ENCODE measurements at places on chromosomes 1 and 21. TPM values are rescaled to one million over a fixed set of nuclear protein-coding genes. Genes with fewer than 3 reads are reported as not detected.

Gene FBLIM1
- total RNA-seq: 507 TPM

Gene RGS1
- total RNA-seq: 26.8 TPM

Gene CRP
- total RNA-seq: 0.32 TPM

Gene EPHA2
- 25.2 TPM for total RNA-seq

Gene ETV3L
- total RNA-seq: not detected

Gene FCRL3
- total RNA-seq: 0.99 TPM

Gene CR1
- 9.9 TPM for total RNA-seq

Gene QSOX1
- total RNA-seq: 95.1 TPM

- DNase-seq: peak; percentile 92
Observed at GRCh38 chr1:154972517-154973343, 1.8 kb upstream of the CKS1B start.

- DNase-seq: no peak
Observed at GRCh38 chr1:23868557-23869016, 497 bp upstream of the FUCA1 start.

DNA sequence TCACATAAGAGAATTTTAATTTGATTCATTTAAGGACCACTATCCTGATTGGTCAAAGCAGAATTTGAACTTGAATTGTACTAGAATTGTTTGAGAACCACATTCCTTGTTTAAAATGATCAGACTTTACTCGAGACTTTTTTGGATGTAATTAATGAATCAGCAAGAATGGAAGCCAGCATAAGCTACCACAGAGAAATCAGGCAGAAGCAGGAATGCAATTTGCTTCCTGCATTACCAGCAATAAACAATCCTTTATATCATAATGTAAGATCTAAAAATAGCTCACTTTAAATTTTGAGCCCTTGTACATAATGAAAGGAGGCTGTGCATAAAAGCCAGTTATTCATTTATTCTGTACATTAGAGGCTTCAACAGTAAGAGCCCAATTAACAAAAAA, 119.8 kb upstream of the BACE2 start:
- no peak for DNase-seq

DNA sequence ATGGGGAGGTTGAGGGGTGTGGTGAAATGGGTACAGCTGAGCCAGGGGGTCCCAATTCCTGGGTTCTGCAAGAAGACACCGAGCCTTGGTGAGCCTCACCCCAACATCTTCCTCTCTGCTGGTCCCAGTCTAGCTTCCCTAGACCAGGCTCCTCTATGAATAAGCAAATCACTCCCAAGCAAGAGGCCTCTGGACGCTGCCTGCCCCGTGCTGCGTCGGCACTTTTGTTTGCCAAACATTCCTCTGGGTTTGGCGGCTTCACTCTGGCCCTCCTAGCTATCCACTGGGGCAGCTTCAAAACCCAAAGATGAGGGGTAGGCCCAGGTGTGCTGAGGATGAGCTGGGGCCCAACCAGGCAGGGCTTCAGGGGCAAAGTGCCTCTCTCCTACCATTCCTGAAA, 137.1 kb upstream of the CD34 start:
- DNase-seq: peak; percentile 80

DNA sequence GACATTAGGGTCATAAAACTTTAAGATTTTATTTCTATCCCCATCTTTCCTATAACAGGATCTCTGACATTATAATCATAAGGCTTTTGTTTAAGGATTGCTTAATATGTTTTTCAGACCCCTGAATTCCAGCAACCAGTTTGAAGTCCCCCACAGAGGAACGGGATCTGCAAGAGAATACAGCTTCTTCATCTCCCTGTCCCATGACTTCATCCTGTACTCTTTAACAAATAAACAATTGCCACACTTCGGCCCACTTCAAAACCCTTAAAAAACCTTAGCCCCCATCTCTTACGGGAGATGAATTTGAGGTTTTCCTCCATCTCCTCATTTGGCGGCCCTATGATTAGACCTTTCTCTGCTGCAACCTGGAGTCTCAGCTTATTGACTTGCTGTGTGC, 35.8 kb downstream of the TESK2 start:
- DNase-seq: no peak

GRCh38 chr21:38365521-38365920, 108.7 kb downstream of the KCNJ15 start:
- DNase-seq: no peak

- DNase-seq: no peak
Observed at GRCh38 chr1:94416901-94417727, 1.1 kb upstream of the ABCD3 start.

DNA sequence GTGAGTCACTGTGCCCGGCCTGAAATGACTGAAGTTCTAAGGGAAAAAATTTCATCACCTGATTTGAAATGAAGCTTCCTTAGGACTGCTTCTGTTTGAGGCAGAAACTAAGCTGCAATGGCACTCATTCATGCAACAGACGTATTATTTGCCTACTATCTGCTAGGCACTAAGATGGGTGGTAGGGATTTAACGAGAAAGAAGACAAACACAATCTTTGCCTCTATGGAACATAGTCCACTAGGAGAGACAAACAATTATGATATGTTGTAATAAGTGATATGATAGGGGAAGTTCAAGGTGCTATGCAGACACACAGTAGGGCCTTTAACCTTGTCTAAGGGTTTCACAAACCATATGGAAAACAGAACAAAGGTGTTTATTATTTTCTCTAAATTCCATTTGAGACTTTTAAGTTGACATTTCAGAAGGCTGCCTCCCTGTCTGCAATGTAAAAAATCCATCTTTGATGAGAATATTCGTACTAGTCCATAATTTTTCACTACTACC, 11.3 kb downstream of the LIX1L start:
- DNase-seq: no peak

GRCh38 chr1:159940006-159940620, 5.3 kb downstream of the IGSF9 start:
- DNase-seq: peak; percentile 51

DNA sequence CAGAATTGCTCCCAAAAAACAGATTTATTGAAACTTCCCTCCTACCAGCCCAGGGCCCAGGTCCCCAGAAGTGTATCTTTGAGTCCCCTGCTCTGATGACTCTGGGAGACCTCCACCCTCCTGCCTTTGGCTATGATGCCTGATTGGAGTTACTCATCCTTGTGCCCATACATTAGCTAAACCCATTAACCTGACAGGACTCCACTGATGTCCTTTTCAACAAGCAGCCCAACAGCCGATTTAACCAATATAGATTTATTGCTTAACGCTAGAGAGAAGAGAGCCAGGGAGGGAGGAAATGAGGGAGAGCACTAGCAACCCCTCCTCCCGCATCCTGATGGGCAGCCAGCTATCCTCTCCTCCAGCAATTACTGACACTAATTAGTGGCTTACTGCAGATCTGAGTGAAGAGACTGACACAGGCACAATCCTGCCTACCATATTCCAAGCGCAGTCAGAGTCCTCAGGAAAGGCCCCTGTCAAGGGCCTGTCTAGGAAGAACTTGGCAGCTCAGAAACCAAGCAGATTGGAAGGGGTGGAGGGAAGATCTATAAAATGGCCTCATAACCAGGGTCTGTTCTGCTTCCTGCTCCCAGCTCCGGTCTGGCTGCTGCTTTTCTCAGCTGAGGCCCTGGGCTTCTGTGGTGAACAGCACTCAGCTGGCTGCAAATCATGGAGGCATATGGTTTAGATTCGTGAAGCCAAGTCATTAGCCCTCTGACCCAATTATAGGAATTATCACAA, 484.5 kb upstream of the DAB1 start:
- no peak for DNase-seq

- no peak for DNase-seq
Observed at GRCh38 chr1:67427947-67428346, 2.3 kb downstream of the SERBP1 start.

DNA sequence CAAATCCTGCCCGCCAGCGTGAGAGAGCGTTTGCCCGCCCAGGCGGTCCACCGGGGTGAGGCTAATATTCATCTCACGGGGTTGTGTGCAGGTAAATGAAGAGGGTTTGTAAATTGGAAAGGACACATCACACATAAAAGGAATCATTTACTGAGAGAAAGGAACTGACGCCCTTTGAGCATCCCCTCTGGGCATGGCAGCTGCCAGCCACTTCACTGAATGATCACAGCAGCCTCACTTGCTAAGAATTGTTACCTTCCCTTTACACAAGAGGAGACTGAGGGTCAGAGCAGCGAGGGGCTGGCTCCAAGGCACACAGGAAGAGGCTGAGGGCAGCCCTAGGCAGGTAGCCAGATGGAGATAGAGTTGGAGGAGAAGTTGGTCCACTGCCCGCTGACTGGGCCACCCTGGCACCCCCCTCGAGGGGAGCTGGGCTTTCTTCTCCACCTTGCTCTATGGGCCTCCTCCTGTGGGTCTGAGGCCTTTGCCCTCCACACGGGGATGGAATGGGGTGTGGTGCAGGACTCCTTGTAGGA, 96.0 kb downstream of the FOXD2 start:
- peak; percentile 56 for DNase-seq

DNA sequence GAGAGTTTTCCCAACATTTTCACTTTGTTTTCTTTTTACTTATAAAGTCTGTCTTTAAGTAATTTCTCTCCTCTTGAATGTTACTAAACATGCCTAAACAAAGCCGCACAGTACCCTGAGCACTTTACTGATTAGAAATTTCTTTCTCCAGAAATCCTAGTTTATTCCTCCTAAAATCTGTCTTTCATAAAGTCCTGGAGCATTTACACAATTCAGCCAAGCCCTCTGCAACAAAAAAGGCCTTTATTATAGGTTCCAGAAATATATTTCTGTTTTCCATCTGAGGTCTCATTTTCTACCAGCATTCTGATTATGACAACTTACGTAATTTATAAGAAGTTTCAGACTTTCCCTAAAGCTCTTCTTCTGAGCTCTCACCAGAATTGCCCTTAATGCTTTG, 549.5 kb upstream of the OLFM3 start:
- DNase-seq: no peak

- DNase-seq: no peak
Observed at GRCh38 chr1:24694380-24694843, 50.8 kb upstream of the CLIC4 start.

GRCh38 chr1:116290085-116290705, 82.8 kb upstream of the ATP1A1 start:
- DNase-seq: no peak

- DNase-seq: peak; percentile 76
Observed at GRCh38 chr1:228059634-228060457, 22.7 kb upstream of the ARF1 start.

- DNase-seq: no peak
Observed at GRCh38 chr1:208089149-208089548, 155.0 kb downstream of the PLXNA2 start.

DNA sequence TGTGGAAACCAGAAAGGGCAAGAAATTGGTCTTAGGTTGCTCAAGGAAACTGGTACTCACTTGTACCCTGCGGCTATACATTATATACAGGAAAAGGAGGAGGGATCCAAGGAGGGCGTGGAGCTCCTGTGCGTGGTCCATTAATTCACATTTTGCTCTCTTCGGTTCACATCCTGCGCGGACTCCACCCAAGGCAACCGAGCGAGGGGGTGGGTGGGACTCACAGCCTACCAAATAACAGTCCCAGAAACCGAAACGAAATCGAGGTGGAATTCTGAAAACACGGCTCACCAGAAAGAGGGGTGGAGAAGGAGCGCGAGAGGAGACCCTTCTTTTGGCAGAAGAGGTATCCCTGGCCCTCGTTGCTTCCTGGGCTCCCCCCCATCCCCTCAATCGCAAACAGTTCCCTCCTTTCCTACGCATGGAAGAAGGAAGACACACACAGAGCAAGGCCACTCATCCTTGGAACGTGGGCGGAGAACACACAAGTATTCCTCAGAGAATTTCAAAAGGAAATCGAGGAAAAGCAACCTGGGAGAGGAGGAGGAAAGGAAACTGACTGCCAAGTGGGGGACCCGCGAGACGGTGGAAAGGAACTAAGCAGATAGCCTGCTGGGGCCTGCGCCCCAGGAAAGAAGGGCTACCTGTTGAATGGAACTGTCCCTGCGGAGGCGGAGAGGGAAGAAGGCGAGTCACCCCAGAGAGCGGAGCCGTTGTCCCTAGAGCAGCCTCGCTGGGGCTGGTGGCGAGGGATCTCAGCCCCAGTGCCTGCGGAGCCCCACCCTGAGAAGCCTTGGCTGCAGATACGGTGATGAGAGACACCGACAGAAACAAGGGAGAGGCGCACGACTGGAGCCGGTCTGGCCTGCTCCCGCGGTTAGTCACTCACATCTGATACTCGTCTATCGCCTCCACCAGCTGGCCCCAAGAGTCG, 705 bp downstream of the AIDA start:
- peak; percentile 85 for DNase-seq

DNA sequence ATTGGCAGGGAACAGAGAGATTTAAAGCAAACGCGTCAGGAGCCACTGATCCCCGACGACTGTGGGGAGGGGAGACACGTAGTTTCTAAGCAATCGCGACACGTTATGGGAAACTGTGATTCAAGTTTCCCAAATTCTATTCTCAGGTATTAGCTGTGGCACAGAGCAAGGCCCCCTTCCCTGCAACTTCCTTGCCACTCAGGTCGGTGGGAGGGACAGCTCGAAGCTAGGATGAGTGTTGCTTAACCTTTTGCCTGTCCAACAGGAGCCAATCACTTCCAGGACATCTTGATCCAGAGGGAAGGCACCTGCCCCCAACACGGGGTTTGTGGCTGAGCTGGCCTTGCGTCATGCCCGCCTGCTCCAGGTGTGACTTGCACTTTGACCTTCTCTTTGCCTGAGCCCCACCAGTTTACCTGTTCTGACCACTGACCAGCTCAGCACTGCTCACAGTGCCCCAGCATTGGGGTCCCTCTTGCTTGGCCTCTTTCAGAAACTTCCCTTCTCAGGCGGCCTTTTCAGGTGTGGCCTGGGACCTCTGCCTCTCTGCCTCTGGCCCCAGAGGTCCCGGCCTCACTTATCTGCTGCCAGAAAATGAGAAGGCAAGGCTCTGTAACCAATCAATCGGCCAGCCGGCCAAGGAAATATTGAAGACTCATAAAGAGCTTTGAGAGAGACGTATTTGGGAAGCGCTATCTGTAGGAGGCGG, 24.6 kb downstream of the TEX35 start:
- DNase-seq: no peak

- DNase-seq: no peak
Observed at GRCh38 chr21:43578677-43579303, 80.5 kb downstream of the HSF2BP start.

GRCh38 chr1:171800342-171800741, 18.9 kb downstream of the METTL13 start:
- no peak for DNase-seq

- no peak for DNase-seq
Observed at GRCh38 chr1:93678946-93679480, 2.6 kb downstream of the BCAR3 start.

- no peak for DNase-seq
Observed at GRCh38 chr1:84936116-84936810, 43.3 kb upstream of the LPAR3 start.

DNA sequence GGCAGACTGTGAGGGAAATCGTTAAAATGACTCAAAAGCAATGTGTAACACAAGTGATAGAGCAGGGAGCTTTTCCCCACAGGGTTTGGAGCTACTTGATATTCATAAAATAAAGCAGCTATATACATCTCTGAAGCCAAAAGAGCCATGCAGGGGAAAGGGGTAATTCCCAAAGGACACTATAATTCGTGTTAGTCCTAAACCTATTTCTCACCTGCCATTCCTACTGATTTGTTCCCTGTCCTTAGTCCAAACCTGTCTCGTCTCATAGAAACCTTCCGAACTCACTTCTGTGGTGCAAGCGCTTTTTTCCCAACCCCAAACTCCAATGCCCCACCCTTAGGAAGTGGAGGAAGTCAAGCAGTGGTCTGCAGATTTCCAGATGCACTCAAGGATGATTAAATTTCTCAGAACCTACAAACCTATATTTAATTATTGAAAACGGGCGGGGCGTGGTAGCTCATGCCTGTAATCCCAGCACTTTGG, 946 bp upstream of the HNRNPR start:
- DNase-seq: no peak

- no peak for DNase-seq
Observed at GRCh38 chr1:205600085-205600484, 31.7 kb downstream of the ELK4 start.
